ENCODE measurements at places on chromosomes 4 and X.

GRCh38 chrX:70452143-70452733 is 7.6 kb downstream of the DLG3 start:
- no peak for DNase-seq

GRCh38 chr4:8867624-8868320 is 3.9 kb downstream of the HMX1 start:
- DNase-seq, result no peak

- DNase-seq, result no peak
These were observed 108.0 kb downstream of the MAML3 start for GRCh38 chr4:140046016-140046415.

DNA sequence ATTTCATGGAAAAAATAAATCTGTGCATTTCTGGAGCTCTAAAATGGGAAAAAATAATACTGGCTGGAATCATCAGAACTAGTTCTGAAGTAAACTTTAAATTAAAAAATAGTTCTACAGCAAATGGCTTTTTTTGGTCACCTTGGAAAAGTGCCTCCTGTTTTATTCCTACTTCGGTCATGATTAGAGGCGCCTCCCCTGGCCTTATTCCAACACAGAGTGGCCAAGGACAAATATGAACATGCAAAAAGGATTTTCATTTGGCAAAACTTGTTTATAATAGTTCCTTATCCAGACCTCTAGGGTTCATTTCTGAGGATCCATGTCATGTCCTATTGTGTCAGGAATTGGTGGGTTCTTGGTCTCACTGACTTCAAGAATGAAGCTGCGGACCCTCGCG is 11.1 kb upstream of the KLF8 start:
- no peak for DNase-seq

DNA sequence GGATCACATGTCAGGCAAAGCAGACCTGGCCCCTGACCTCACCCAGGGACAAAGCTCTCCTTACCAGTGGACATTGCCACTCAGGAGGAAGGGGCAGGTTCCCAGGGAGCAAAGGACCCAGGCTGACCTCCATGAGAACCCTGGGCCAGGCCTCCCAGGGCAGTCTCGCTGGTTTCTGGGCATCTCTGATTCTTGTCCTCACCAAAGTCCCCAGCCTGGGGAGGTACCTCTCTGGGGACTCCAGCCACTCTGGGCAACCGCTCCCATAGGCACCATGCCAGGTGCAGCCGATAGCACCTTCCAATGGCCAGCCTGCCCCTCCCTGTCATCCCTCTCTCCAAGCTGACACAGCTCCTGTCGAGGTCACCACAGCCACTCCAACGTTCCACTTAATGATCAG is 7.9 kb downstream of the EVC2 start:
- DNase-seq, result no peak

- DNase-seq, result peak; percentile 31
These were observed 37.2 kb downstream of the ATP2B3 start for GRCh38 chrX:153554519-153555167.

DNA sequence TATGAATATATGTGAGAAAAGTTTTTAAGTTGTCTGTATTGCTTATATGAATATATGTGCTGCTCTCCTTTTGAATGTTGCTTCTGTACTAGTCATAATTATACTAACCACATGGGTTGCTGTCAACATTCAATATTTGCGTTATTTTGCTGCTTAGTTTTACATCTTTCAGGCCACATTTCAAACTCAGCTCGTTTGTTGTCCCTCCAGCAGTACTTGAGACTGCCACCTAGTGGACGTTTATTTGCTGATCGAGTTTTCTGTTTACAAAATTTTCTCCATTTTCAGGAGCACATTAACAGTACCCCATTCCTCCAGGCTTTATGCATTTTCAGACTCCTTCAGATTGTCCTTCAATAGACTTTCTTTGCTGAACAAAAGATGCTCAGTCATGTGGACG is 75.8 kb downstream of the NUDT11 start:
- peak; percentile 71 for DNase-seq

DNA sequence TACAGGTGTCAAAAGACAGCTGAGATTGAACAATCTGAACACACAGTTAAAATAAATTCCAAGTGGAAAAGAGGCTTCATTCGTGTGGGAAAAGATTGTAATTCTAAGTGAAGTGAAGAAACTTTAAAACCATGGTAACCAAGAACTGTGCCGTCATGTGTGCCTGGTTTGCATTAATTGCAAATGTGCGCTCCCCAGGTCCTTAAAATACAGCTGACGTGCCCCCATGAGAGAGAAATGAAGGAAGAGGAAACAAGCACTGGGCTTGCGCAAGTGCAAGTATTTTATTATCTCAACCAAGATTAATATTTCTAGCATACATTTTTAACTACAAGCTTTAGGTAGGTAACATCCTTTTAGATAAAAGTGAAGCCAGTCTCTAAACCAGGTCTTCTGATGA is 92.5 kb downstream of the PARM1 start:
- no peak for DNase-seq

- no peak for DNase-seq
These were observed 185.7 kb upstream of the HS3ST1 start for GRCh38 chr4:11614426-11614825.

GRCh38 chr4:184907216-184907615 is 81.4 kb upstream of the ACSL1 start:
- no peak for DNase-seq
